Muscle of leg (tissue), 16 donors: ENCODE measurements at places on chromosomes 7 and 10. TPM values are rescaled to one million over a fixed set of nuclear protein-coding genes. Genes with fewer than 3 reads are reported as not detected.
A peak's percentile ranks its signal among the peaks of the same experiment; 100 is the strongest.

GRCh38 chr10:104123397-104123796 lies 1.4 kb downstream of the SFR1 start:
- no peak overlapping the region for H3K4me3 ChIP-seq
- H3K27me3 ChIP-seq, result no peaks in the 10 kb centered on the region
- no peak overlapping the region for H3K27ac ChIP-seq
- H3K36me3 ChIP-seq, result no peaks in the 10 kb centered on the region
- DNase-seq, result peak; percentile 18

AP1S1 gene
- total RNA-seq, result 21.1 TPM

DNA sequence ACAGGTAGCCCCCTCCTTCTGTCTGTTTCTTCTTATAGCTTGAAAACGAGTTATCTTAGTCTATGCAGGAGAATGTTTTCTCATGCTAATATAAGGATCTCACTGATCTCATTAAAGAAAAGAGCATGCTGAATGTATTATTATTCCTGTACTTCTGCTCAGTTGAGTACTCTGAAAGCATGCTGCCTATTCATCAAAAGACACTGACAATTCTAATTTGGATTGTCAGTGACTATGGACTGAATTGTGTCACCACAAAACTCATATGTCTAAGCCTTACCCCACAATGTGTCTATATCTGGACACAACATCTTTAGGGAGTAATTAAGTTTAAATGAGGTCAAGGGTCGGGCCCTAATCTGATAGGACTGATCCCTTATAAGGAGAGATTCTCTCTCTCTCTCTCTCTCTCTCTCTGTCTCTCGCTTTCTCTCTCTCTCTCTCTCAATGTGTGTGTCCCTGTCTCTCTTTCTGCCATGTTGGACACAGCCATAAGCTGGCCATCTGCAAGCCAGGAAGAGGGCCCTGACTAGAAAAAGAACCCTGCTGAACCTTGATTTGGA lies 98.4 kb downstream of the GNAT3 start:
- H3K4me1 ChIP-seq, result no peaks in the 10 kb centered on the region
- DNase-seq, result no peak
- no peaks in the 10 kb centered on the region for H3K36me3 ChIP-seq
- H3K27ac ChIP-seq, result no peak overlapping the region
- H3K4me3 ChIP-seq, result no peak overlapping the region

DKK1 gene
- 0.84 TPM for total RNA-seq

DNA sequence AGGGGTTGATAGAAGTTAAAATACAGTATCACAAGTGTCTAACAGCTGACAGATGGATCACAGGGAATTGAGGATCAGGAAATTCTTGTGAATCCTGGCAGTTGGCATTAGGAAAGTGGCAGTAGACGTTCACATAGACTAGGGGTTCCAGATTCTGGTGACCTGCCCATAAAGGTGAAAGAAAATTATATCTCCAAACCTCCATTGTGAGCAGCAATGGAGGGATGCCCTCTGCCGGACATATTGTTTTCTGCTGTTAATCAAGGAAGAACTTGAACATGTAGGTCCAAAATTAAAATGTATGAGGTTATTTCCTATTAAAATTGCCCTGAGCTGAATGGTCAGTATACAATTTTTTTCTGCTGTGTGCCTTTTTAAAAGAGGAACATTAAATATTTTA lies 5.1 kb downstream of the NME8 start:
- H3K4me1 ChIP-seq, result no peaks in the 10 kb centered on the region
- no peak overlapping the region for H3K27ac ChIP-seq
- no peak for DNase-seq

GRCh38 chr7:44885394-44886317 lies at the start of gene PURB:
TSS of gene PURB (minus strand) at chr7:44885530. CDS start at chr7:44885348, 182 bp downstream.
- H3K27me3 ChIP-seq, result no peaks in the 10 kb centered on the region
- peaks cover 43% of the 10 kb centered on the region for H3K4me1 ChIP-seq
- H3K4me3 ChIP-seq, result peak within 1 kb of the TSS; percentile 94
- H3K27ac ChIP-seq, result peak within 1 kb of the TSS; percentile 99
- peak; percentile 98 for DNase-seq

DNA sequence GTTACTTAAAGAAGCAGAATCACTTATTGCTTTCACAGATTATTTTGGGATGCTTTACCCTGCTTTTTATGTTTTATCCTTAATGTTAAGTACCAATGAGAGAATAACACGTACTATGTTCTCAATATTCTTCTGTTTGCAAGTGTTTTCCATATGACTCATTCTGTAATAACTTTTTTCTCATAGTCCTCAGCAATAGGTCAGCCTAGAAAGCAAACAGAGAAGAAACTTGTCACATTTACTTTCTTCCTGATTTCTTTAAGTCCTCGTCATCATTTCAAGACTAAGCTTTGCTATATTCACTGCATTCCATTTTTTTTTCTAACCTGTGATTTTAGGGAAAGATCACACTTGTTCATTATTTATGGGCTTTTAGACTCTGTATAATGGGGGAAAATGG lies 6.8 kb upstream of the AGR2 start:
- peak; percentile 34 for DNase-seq

- H3K4me3 ChIP-seq, result no peak overlapping the region
- H3K36me3 ChIP-seq, result peaks cover 25% of the 10 kb centered on the region
- no peak overlapping the region for H3K27ac ChIP-seq
- H3K4me1 ChIP-seq, result peaks cover 16% of the 10 kb centered on the region
Measured at GRCh38 chr10:7159928-7160327, 250.9 kb downstream of the SFMBT2 start.

- no peaks in the 10 kb centered on the region for H3K36me3 ChIP-seq
- H3K4me1 ChIP-seq, result no peaks in the 10 kb centered on the region
- no peak for DNase-seq
- no peak overlapping the region for H3K4me3 ChIP-seq
Measured at GRCh38 chr10:4532976-4533375, 293.0 kb upstream of the AKR1E2 start.

DNA sequence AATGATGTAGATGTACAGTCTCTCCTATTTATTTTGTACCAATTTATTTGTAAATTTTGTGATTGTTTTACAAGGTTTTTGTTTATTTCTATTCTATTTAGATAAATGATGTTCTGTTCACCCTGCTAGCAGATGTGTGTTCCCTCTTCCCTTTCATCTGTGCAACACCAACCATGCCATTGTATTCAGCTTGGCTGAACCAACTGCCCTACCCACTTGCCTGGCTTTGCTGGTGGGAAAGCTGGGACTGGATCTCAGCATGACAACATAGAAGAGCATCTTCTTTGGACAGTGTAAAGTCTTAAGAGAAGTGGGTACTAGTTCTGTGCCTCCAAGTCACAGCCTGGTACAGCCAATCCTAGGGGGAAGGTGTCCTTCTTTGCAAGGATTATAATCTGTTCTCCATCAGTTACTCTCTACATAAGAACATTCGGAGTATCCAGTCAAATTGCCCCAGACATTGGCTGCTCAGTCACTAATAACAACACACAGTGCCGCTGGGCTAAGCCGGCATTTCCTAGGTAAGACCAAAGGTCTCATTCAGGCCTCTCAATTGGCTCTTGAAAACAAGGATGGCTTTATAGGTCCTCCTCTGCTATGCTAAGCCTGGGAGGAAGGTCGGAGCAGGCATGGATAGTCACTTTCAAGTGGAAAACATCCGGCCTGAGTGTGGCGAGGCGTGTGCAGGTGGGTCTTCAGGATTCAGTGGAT lies 109.7 kb downstream of the NT5C2 start:
- H3K36me3 ChIP-seq, result peaks cover 38% of the 10 kb centered on the region
- no peak overlapping the region for H3K27ac ChIP-seq
- H3K4me1 ChIP-seq, result no peaks in the 10 kb centered on the region
- H3K27me3 ChIP-seq, result no peaks in the 10 kb centered on the region
- no peak for DNase-seq

DNA sequence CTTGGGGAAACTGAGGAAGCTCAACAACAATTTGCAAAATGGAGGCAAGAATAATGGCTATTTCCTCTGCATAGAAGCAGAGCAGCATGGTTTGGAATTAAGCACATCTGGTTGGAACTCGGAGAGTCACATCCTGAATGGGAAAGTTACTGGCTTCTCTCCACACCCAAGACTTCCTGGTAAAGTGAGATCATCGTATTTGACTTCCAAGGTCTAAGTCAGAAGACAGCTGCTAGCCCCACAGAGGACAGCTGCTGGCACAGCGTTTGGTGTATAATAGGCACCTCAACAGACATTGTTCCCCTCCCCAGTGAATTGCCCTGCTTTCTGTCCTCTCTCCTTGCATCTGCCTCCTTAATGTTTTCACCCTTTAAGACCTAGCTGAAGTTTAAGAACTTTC lies 37.0 kb upstream of the NRF1 start:
- H3K27ac ChIP-seq, result peak overlapping the region; percentile 75
- DNase-seq, result peak; percentile 92
- H3K4me1 ChIP-seq, result peaks cover 7% of the 10 kb centered on the region
- no peaks in the 10 kb centered on the region for H3K36me3 ChIP-seq

- peaks cover 62% of the 10 kb centered on the region for H3K4me1 ChIP-seq
- no peaks in the 10 kb centered on the region for H3K27me3 ChIP-seq
- no peak for DNase-seq
Measured at GRCh38 chr10:69466689-69467088, 15.4 kb downstream of the TSPAN15 start.

CUZD1 gene
- total RNA-seq, result 1.0 TPM

EFCAB10 gene
- total RNA-seq, result not detected

- H3K27me3 ChIP-seq, result no peaks in the 10 kb centered on the region
- no peak overlapping the region for H3K4me3 ChIP-seq
- DNase-seq, result peak; percentile 66
- peaks cover 7% of the 10 kb centered on the region for H3K4me1 ChIP-seq
Measured at GRCh38 chr7:42734568-42734967, 177.3 kb downstream of the C7orf25 start.

GRCh38 chr7:148468700-148469098 lies 121.9 kb upstream of the C7orf33 start:
- no peaks in the 10 kb centered on the region for H3K27me3 ChIP-seq
- no peak for DNase-seq
- H3K4me1 ChIP-seq, result peaks cover 5% of the 10 kb centered on the region
- no peak overlapping the region for H3K27ac ChIP-seq
- no peak overlapping the region for H3K4me3 ChIP-seq

DNA sequence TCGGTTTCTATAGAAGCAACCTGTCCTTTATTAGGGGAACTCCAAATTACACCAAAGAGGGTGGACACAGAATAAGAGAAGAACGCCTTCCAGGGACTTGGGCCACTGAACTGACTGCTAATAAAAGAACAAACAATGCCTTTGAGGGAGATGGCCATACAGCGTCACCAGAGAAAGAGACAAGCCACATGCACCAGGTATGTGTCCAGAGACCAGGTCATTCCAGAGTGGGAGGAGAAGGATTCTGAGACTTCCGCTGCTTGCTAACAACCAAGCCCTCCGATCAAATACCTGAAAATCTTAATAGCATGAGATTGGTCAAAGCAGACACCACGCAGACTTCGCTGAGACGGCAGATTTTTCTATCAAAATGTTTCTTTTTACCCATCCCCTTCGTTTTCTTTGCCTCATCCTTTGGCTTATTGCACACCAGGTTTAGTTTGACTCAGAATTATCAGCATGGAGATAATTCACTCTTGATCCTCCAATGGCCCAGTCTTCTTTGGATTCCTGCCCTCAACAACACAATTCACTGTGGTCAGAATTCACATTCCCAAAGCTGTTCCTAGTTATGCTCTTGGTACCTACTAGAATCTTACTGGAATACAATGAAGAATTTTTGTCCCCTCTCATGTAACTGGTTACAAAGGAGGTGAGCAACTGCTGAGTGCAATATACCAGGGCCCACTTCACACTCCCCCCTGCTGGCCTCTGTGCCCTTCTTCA lies 87.4 kb upstream of the DDC start:
- H3K36me3 ChIP-seq, result no peaks in the 10 kb centered on the region
- peaks cover 23% of the 10 kb centered on the region for H3K4me1 ChIP-seq
- no peak for DNase-seq

SLC26A3 gene
- not detected for total RNA-seq

DNA sequence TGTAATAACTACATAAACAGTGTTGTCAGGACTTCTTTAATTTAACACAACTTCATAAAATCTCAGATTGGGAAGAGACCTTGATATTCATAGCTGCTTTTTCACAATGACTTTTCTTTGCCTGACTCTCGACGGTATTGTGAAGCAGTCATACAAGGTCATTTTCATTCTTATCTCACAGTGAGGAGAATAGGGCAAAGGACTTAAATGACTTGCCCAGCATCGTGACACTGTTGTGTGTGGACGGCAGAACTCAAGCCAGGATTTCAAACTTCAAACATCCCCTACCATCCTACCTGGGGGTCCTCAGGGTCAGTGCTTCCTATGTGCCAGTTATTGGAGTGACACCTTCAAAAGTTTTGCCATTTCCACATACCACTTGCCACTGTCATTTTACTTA lies 138.5 kb upstream of the GDF10 start:
- H3K4me1 ChIP-seq, result peaks cover 22% of the 10 kb centered on the region
- H3K27ac ChIP-seq, result no peak overlapping the region

FAM131B gene
- 1.4 TPM for total RNA-seq

DNA sequence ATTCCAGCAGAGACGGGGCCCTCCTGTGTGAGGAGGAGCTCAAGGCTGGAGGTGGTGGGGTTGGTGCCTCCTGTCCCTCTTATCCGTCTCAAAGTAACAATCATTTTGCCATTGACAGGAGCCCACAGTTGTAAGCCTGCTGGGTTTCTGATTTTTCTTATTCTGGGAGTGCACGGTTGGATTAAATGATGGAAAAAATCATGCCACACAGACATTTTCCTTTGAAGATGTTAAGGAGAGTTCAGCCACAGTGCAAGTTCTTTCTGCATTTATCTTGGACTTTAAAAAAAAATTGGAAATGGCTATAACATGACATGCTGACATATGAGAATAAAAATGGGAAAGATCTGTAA lies 8.4 kb upstream of the LYZL1 start:
- H3K4me1 ChIP-seq, result no peaks in the 10 kb centered on the region
- DNase-seq, result peak; percentile 83
- peak overlapping the region; percentile 55 for H3K27ac ChIP-seq
- H3K36me3 ChIP-seq, result no peaks in the 10 kb centered on the region

DNA sequence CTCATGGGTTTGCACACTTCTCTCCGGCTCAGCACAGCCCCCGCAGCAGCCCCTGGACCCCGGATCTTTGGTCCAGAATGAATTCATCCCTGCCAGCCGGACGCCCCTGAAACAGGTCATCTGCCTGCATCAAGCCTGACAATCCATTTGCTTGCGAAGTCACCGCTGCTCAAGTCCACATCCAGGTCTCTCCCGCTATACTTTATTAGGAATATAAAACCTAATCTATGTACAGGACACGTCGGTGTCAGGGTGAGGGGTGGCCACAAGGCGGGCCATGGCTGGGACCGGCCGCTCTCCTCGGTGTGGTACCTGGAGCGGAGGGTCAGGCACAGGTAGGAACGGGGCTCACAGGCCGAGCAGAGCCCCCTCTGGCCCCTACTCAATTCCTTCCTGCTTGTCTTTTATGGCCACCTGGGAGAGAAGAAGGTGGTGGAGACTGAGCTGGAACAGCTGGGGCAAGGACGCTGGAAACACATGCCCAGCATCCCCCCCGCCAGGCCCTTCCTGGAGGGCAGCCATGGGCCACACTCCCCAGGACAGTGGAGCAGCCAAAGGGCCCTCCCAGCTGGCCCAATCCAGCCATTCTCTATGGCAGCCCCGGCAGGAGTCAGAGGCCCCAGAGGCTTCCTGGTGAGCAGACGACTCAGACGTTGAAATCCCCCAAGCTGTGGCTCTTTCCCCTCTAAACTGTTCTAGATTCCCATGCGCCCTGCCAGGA lies 5.3 kb downstream of the POLR2J start:
- H3K4me3 ChIP-seq, result no peak overlapping the region
- peaks cover 7% of the 10 kb centered on the region for H3K4me1 ChIP-seq
